ENCODE measurements at places on chromosomes 4 and X. TPM values are rescaled to one million over a fixed set of nuclear protein-coding genes. Genes with fewer than 3 reads are reported as not detected.

DNA sequence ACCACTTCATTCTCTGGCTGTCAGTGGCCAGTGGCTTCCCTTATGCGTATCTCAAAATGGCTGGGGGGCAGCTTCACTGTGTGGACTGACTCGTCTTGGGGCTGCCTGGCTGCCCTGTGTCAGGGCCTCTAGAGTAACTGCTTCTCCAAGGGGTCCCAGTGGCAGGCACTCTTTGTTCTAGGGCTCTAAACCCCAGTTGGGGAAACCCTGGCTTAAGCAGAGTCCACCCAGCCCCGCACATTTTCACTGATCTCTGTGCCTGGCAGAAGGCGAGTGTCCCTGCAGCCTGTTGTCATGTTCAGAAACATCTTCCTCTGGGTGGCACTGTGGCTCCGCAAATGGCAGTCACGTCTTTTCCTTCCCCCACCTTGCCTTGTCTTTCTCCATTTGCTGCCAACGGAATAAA lies 59.7 kb downstream of the NBDY start:
- DNase-seq: no peak

DNA sequence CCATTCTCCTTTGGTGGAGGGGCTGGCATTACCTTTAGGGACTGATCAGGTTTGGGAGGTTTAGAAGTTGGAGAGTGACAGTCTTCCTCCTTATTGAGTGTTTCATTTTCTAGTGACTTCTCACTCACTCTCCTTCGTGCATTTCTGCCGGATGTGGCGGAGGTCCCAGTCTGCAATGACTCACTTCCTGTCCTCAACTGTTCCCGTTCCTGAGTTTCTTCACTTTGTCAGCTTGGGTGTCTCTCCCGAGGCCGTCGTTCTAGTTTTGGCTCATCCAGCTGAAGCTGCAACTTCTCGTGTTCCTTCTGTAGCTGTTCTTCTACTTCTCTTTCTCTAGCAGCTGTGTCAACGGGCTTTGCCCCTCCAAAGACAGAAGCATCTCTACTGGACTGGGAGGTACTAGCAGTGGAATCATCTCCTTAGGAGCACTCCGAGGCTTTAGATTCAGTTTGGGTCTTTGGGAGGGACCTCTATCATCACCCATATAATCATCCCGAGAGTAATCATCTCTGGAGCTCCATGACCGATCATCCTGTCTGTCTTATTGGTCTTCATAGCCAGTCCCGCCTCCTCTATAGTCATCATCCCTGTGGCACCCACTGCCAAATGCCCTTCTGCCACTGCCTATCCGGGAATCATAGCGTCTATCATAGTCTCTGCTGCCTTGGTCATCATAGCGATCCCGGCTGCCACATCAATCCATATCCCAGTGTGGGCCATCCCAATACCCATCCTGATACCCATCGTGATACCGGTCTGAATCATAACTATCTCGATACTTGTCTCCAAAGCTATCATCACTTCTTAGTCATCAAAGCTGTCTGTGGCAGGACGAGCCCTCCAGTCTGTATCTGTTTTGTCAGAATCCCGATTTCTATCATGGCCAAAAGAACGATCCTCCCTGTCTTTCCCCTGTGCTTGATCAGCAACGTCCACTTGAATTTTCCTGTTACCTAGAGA lies 35.3 kb upstream of the VSIG4 start:
- no peak for DNase-seq

The ARHGAP24 gene
- 2.6 TPM for total RNA-seq

DNA sequence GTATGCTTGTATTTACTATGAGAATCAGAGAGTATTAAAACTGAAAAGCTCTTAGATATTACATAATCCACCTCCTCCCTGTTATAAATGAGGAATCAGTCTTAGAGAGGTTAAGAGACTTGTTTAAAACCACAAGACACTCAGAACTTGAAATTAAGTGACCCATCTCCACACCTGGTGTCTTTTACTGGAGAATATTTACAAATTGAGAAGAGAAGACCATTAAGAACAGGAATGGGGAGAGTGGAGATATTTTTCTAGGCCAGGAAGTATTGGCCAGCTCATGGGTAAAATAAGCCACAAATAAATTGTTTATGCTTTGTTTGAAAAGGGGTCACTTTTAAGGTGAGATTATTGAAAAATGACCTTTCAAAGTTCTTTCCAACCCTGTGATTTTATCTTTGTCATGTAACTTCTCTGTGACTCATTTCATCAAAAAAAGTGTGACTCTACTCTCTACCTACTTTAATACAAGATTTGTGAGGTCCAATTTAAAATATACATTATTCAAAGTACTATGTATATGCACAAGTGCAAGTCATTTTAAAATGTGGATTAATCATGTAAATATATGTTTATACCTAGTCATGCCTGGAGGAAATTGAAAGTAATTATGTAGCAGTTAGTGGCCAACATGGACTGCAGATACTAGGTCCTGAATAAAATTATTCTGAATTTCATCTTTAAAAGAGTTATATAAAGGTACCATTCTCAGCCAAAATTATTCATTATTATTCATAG lies 15.9 kb upstream of the COX7B2 start:
- DNase-seq: no peak

DNA sequence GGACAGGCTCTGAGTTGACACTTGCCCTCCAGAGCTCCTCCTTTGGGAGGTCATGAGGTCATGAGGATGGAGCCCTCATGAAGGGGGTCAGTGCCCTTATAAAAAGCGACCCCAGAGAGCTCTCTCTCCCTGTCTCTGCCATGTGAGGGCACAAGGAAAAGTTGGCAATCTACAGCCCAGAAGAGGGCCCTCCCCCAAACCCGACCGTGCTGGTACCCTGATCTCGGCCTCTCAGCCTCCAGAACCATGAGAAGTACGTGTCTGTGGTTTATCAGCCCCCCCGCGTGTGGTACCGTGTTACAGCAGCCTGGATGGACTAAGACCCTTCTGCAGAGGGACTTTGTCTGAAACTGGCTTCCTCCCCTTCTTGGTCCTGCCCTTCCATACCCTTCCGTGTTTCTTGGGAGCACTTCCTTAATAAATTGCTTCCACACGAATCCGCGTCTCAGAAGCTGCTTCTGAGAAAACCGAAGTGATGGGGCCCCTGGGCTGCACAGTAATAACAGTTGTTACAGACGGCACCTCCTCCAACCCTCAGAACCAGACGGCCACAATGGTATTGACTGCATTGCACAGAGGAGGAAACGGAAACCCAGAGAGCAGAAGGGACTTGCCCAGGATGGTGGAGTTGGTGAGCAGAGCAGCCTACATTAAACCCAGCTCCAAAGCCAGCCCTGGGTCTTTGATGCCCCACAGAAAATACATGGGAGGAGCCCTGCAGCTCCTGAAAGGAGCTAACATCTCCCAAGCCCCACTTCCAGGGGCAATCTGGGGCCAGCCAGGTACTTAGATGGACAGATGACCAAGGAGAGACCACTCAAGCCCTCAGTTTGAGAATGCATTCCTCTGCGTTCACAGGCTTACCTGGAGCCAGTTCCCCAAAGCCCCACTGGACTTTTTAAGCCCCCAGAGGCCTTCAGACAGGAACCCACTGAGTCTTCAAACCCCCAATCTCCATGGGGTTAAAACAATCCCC lies 242.7 kb downstream of the BCOR start:
- DNase-seq: no peak

The CENPE gene
- 18.4 TPM for total RNA-seq

DNA sequence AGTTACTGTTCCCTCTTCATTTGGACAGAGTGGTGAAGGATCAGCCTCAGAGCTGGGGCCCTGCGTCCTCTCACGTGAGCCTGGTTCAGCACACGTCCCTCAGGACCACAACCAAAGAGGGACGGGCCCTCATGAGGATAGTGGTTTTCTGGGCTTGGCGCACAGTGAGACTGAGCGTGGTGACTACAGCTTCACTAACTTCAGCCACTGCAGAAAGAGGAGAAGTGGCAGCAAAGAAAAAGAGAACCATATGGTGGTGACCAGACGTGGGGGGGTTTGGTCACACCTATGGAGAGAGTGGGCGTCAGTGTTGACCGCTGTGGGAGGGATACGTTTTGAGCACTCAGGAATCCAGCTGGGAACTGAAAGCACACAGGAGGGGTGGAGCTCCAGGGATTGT lies 21.8 kb upstream of the TNIP3 start:
- no peak for DNase-seq

The HTN3 gene
- total RNA-seq: not detected

- DNase-seq: no peak
These were observed 62.3 kb upstream of the RELL1 start for GRCh38 chr4:37748485-37748884.

GRCh38 chrX:397575-397974 lies 10.9 kb upstream of the PPP2R3B start:
- DNase-seq: peak; percentile 49

DNA sequence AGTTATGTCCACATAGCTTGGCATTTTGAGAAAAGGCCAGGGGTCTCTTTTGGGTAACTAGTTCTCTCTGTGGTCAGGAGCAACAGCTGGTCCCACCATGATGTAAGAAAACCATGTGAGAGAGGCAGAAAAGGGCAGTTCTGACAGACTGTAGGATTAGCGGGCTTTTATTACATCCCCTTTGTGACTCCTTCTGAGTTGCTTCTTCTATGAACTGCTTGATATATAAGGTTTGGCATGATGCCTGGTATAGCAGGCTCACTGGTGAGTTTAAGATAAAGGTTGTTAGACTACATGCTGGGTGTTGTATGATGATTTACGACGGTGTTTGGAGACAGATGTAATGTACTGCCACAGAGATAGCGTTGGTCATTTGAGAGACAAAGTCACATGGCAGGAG lies 2308.1 kb upstream of the AGA start:
- DNase-seq: peak; percentile 42

- no peak for DNase-seq
These were observed 51.4 kb upstream of the VCX3B start for GRCh38 chrX:8413279-8413678.

GRCh38 chr4:105994061-105994460 lies 98.8 kb downstream of the NPNT start:
- DNase-seq: no peak

GRCh38 chr4:186693159-186693815 lies 30.4 kb downstream of the FAT1 start:
- peak; percentile 91 for DNase-seq

- DNase-seq: no peak
These were observed 28.1 kb downstream of the ANK2 start for GRCh38 chr4:113077575-113077974.

The FAM156A gene
- total RNA-seq: 23.0 TPM

GRCh38 chr4:151013491-151013890 lies 1.6 kb downstream of the LRBA start:
- DNase-seq: no peak

GRCh38 chr4:118344801-118345200 lies 8.0 kb downstream of the PRSS12 start:
- no peak for DNase-seq

The HSD17B13 gene
- 0.10 TPM for total RNA-seq

DNA sequence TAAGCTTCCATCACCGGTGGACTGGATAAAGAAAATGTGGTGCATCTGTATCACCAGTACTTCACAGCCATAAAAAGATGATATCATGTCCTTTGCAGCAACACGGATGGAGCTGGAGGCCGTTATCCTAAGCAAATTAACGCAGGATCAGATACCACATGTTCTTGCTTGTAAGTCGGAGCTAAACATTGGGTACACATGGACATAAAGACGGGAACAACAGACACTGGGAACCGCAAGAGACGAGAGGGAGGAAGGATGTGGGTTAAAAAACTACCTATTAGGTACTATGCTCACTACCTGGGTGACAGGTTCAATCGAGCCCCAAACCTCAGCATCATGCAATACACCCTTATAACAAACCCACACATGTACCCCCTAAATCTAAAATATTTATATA lies 16.3 kb upstream of the IDS start:
- DNase-seq: no peak

The FAM9C gene
- not detected for total RNA-seq

The ETDB gene
- total RNA-seq: not detected

DNA sequence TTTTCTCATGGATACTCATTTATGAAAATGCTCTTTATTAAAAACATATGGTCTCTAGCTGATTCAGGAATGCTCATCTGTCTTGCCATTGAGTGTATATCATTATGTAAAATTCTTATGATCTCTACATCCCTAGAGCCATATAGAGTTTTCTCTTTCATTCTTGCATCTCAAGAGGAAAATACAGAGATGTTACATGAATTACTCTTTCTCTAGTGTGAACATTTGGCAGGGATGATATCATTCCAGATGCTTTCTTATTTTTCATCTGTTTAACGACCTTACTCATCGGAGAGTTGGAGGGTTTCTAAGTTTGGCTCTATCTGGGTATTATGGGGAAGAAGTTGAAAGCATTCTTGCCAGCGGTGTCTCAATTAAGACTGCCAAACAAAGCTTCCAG lies 202.9 kb upstream of the SLC7A11 start:
- no peak for DNase-seq

DNA sequence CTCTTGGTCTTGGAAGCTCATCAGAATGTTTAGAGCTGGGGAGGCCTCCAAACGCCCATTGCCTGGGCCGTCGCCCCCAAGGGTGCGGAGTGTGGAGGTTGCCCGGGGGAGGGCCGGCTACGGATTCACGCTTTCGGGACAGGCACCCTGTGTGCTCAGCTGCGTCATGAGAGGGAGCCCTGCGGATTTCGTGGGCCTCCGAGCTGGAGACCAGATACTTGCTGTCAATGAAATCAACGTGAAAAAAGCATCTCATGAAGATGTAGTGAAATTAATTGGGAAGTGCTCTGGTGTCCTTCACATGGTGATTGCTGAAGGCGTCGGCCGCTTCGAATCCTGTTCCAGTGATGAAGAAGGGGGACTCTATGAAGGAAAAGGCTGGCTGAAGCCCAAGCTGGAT lies 23.3 kb downstream of the RGS12 start:
- no peak for DNase-seq

DNA sequence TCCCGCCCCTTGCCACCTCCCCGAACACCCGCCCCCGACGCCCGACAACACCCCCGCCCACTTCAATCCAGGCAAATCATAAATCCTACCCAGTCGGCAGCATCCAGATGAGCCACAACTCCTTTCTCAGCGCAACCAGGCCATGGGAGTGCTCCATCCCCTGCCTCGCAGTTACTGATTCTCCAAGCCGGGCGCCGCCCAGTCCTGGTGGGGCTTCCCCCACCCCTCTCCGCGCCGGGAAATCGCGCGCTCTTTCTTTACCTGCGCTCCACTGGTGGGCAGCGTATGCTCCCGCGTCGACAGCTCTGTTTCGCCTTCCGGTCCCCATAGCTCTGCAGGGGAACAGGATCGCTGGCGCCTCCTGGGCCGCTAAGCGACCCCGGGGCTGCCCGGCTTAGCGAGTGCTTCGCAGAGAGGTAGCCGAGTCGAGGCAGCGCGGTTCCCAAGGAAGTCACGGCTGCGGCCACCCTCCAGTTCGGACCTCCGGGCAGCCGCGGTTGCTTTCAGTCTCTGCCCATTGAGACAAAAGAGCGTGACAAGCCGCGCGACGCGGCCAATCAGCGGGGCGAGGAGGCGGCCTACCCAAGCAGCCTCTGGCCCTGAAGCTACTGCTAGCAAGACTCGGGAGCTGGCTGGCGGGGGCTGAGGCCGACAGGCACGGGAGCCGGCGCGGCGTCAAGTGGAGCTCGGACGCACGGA lies 43.7 kb upstream of the TMSB15B start:
- DNase-seq: peak; percentile 11

- no peak for DNase-seq
These were observed 178.2 kb downstream of the PTTG2 start for GRCh38 chr4:38138363-38138762.

The TMEM144 gene
- 5.4 TPM for total RNA-seq
